ENCODE measurements at places on chromosomes 16 and 17.
A peak's percentile ranks its signal among the peaks of the same experiment; 100 is the strongest.

DNA sequence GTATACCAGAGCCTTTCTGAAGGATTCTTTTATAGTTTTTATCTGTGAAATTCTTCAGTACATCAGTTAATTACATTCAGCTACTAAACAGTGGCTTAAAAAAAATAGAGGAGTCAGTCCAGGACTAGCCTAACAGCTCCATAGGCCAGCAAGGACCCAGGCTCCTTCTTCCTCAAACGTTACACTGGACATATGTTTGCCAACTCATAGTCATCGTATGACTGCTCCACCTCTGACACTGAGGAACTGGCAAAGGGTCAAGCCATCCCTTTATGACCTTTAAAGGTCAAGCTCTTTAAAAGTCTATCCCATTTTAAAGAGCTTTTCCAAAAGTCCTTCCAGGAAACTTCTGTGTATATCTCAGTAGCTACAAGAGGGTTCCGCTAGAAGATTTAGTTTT lies 36.6 kb downstream of the PHLPP2 start:
- H3K36me3 ChIP-seq = no peaks in the 10 kb centered on the region
- H3K27ac ChIP-seq = no peak overlapping the region
- peaks cover 4% of the 10 kb centered on the region for H3K27me3 ChIP-seq
- H3K4me3 ChIP-seq = no peak overlapping the region
- no peak for DNase-seq

- H3K27ac ChIP-seq = no peak overlapping the region
- no peak for DNase-seq
- H3K4me1 ChIP-seq = no peaks in the 10 kb centered on the region
These were observed 39.7 kb upstream of the PVALEF start for GRCh38 chr17:81125573-81126081.

DNA sequence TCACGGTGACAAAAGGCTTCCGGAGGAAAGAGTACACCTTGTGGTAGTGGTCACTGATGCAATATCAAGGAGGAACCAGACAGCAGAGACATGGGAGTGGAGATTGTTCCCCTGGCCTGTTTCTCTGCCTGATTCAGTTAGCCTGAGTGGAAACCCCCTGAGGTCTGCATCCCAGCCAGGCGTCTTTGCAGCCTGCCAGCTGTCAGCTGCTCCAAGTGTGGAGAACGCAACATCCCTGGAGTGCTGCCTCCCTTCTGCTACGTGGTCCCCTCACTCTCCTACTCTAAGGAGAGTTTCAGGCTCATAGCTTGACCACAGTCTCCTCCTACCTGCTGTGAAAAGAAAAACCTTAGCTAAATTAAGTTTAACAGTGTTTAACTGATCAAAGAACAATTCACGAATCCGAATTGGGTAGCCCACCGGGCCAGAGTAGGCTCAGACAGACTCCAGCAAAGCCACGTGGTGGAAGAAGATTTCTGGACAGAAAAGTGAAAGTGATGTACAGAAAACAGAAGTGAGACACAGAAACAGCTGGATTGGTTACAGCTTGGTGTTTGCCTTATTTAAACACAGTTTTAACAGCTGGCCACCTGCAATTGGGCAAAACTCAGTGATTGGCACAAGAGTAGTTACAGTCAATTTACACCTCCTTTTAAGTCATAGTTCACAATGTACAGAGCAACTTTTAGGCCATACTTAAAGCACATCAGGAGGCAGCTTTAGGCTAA lies 188.6 kb downstream of the DNAH9 start:
- H3K27me3 ChIP-seq = peaks cover 8% of the 10 kb centered on the region
- DNase-seq = no peak
- H3K36me3 ChIP-seq = peaks cover 20% of the 10 kb centered on the region
- no peak overlapping the region for H3K4me3 ChIP-seq
- no peak overlapping the region for H3K27ac ChIP-seq

GRCh38 chr16:24258791-24259190 lies 2.7 kb downstream of the CACNG3 start:
- H3K4me3 ChIP-seq = no peak overlapping the region
- peaks cover 12% of the 10 kb centered on the region for H3K4me1 ChIP-seq
- peaks cover 3% of the 10 kb centered on the region for H3K27me3 ChIP-seq
- no peaks in the 10 kb centered on the region for H3K36me3 ChIP-seq

DNA sequence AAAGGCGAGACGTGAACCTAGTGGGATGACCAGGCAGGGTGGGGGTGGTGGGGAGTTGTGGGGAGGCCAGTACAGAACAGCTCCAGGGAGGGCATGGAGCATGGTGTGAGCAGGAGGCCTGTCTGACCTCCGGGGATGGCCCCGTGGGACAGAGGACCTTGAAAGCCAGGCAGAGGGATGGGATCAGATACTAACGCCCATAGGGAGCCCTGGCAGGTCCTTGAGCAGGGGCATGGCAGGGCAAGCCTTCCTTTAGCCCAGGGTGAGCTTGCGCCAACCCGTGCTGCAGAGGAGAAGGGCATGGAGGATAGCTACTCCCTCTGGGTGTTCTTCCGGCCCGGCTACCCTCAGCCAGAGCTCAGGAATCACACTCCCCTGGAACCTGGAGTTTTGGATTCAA lies 35.3 kb downstream of the TMEM235 start:
- H3K27me3 ChIP-seq = peaks cover 7% of the 10 kb centered on the region
- H3K4me1 ChIP-seq = peaks cover 48% of the 10 kb centered on the region
- no peak for DNase-seq
- H3K27ac ChIP-seq = no peak overlapping the region

DNA sequence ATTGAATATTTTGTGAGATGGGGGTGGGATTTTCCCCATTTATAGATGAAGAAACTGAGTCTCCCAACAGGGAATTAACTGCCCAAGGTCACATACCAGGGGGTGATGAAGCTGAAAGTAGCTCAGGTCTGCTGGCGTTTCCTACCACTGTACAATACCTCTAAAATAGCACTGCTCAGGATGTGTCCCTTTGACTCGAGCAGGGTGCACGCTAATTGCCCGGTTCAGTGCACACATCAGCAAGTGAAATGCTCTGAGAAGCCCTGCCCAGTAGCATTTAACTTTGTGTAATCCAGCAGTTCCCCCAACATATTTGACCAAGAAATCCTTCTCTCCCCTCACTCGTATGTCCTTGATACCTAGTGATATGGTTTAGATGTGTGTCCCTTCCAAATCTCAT lies 50.1 kb upstream of the DDX52 start:
- H3K4me3 ChIP-seq = no peak overlapping the region
- H3K27me3 ChIP-seq = peaks cover 3% of the 10 kb centered on the region
- H3K4me1 ChIP-seq = peaks cover under 1% of the 10 kb centered on the region
- H3K36me3 ChIP-seq = peaks cover 4% of the 10 kb centered on the region
- H3K27ac ChIP-seq = no peak overlapping the region
- DNase-seq = no peak

- H3K4me3 ChIP-seq = no peak within 1 kb of the TSS
- DNase-seq = no peak
- peak within 1 kb of the TSS; percentile 15 for H3K27ac ChIP-seq
These were observed at the start of gene NLRC3 for GRCh38 chr16:3577302-3577752. NLRC3 (minus strand) TSS chr16:3577403; CDS start chr16:3565036, 12,367 bp downstream.

DNA sequence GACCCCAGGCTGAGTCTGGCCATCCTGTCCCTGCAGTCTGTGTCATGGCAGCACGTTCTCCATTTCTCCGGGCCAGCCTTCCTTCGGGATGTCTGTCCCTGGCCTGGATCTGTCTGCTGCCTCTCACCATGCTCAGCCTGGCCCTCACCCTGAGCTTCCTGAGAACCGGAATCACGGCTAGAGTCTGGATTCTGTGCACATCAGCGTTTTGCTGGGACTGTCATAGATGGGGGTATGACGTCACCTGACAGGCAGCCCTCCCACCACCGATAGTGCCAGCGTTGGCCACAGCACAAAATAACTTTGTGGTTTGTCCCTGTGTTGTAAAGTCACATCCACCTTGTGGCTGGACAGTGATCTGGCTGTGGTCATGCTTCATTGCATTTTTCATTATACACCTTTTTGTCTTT lies 59.2 kb downstream of the B9D1 start:
- H3K4me1 ChIP-seq = peaks cover 53% of the 10 kb centered on the region
- H3K36me3 ChIP-seq = peaks cover 8% of the 10 kb centered on the region
- H3K27ac ChIP-seq = peak overlapping the region; percentile 93

DNA sequence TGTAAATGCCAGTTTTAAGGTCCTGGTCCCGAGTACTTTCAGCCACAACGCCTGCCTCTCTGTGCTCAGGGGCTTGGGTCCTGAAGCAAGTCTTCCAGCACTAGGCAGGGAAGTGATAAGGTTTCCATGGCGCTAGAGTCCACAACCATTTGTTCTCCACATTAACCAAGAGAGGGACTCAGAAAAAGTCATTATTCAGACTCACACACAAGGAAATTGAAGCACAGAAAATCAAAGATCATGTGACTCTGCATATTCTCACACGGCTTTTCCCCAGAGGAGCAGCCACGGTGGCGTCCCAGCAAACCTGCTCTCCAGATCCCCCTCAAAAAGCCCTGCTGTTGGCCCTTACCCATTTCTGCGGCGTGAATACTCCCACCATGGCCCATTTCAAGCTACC lies 9.7 kb downstream of the ENPP7 start:
- H3K36me3 ChIP-seq = no peaks in the 10 kb centered on the region
- no peak overlapping the region for H3K4me3 ChIP-seq
- H3K4me1 ChIP-seq = peaks cover 2% of the 10 kb centered on the region
- DNase-seq = no peak
- H3K27me3 ChIP-seq = peaks cover 25% of the 10 kb centered on the region
- H3K27ac ChIP-seq = no peak overlapping the region

- DNase-seq = no peak
- no peaks in the 10 kb centered on the region for H3K36me3 ChIP-seq
- no peak overlapping the region for H3K4me3 ChIP-seq
- H3K4me1 ChIP-seq = peaks cover 4% of the 10 kb centered on the region
- no peak overlapping the region for H3K27ac ChIP-seq
These were observed 205.7 kb downstream of the SNX29 start for GRCh38 chr16:12182212-12182611.

DNA sequence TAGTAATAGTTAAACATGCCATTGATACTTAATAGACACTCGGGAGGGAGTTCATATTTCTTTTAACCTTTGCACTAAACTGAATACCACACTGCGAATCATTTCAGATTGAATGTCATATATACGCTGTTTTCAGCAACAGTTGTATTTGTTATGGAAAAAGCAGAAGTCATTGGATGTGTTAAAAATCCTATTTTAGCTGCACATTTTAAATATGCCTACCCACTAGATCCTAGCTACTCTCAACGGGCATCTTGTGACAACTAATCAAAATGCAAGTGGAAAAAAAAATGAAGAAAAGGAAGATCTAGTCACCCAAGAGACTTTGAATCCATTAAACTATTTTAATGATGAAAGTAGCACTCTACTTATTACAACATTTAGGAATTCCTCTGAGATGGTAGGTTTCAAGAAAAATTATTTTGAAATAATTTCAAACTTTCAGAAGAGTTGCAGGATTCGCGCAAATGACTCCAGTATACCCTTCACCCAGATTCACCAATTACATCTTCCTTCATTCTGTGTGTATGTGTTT lies 51.4 kb upstream of the MNT start:
- H3K4me1 ChIP-seq = peaks cover 6% of the 10 kb centered on the region

DNA sequence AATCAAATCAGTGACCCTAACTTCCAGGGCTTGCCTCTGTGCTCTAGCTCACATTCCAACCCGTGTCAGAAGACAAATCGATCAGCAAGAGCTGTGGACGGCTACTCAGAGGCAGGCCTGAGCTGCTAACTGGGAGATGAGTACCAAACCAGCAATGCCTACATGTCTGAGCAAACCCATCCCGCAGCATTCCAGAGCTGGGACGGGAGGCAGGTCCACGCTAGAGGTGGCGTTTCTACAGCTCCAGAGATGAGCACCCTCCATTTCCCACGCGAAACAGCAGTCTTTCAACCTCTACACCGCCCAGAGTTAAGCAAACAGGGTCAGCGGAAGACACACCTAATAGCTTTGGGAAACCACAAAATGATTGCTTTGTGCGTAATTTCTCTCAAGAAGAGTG lies 6.5 kb downstream of the NXN start:
- peaks cover 20% of the 10 kb centered on the region for H3K4me1 ChIP-seq
- no peak overlapping the region for H3K27ac ChIP-seq
- peaks cover 4% of the 10 kb centered on the region for H3K36me3 ChIP-seq
- H3K4me3 ChIP-seq = no peak overlapping the region

- DNase-seq = no peak
- no peak overlapping the region for H3K4me3 ChIP-seq
- H3K36me3 ChIP-seq = peaks cover 17% of the 10 kb centered on the region
- H3K27me3 ChIP-seq = peaks cover 32% of the 10 kb centered on the region
- peaks cover 5% of the 10 kb centered on the region for H3K4me1 ChIP-seq
These were observed 3.6 kb downstream of the ZACN start for GRCh38 chr17:76082326-76083251.

- no peak overlapping the region for H3K27ac ChIP-seq
- no peak for DNase-seq
- no peaks in the 10 kb centered on the region for H3K36me3 ChIP-seq
- H3K4me3 ChIP-seq = no peak overlapping the region
- H3K27me3 ChIP-seq = peaks cover 2% of the 10 kb centered on the region
These were observed 160.3 kb upstream of the TBX2 start for GRCh38 chr17:61239327-61239726.

- no peak overlapping the region for H3K4me3 ChIP-seq
- no peak overlapping the region for H3K27ac ChIP-seq
- no peak for DNase-seq
These were observed 75.5 kb downstream of the AATF start for GRCh38 chr17:37024181-37024637.

DNA sequence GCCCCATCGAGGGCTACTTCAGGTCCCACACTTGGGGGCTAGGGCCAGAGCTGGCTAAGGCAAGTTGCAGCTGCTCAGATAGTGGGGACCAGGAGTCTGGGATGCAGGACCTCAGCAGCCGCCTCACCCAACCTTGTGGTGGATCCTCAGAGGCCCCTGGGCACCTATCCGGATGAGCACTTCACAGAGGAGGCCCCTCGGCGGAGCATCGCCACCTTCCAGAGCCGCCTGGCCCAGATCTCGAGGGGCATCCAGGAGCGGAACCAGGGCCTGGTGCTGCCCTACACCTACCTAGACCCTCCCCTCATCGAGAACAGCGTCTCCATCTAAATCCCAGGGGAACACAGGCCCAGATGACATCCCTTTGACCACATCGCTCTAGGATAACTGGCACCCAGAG lies 9.4 kb downstream of the ALOX15B start:
- no peak overlapping the region for H3K27ac ChIP-seq
- peaks cover 2% of the 10 kb centered on the region for H3K4me1 ChIP-seq
- peaks cover 2% of the 10 kb centered on the region for H3K36me3 ChIP-seq
- no peak overlapping the region for H3K4me3 ChIP-seq
- H3K27me3 ChIP-seq = peaks cover 17% of the 10 kb centered on the region

DNA sequence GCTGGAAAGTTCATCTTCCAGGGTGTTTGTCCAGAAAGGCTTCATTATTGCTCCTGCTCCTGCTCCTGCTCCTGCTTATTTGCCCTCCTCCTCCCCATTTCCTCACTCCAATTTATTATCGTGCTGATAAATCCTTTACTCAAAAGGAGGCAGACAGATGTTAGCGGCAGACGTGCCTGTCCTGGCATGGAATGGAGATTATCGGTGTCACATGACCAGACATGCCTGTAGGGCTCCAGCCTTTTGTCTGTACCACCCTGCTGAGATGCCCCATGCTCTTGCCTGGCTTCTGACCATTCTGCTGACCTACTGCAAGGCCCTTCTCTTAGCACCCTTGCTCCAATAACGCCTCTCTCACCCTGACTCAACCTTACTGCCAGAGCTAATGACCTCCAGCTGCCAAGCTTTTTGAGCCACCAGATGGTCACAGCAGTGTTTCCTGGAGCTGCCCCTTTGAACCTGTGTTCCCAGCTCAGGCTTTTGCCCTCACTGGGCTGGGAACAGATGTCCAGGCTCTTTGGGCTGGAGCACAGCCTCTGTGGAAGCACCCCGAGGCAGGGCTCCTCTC lies 12.8 kb downstream of the DNAH9 start:
- DNase-seq = no peak
- peaks cover 4% of the 10 kb centered on the region for H3K27me3 ChIP-seq
- no peaks in the 10 kb centered on the region for H3K4me1 ChIP-seq

GRCh38 chr16:50616883-50617645 lies 64.0 kb downstream of the SNX20 start:
- H3K36me3 ChIP-seq = no peaks in the 10 kb centered on the region
- H3K27ac ChIP-seq = no peak overlapping the region
- H3K4me3 ChIP-seq = no peak overlapping the region
- peaks cover 24% of the 10 kb centered on the region for H3K4me1 ChIP-seq
- peaks cover 5% of the 10 kb centered on the region for H3K27me3 ChIP-seq
- DNase-seq = no peak
